Left lung (tissue), 14 donors: ENCODE measurements at places on chromosomes 7 and 10. TPM values are rescaled to one million over a fixed set of nuclear protein-coding genes. Genes with fewer than 3 reads are reported as not detected.

DNA sequence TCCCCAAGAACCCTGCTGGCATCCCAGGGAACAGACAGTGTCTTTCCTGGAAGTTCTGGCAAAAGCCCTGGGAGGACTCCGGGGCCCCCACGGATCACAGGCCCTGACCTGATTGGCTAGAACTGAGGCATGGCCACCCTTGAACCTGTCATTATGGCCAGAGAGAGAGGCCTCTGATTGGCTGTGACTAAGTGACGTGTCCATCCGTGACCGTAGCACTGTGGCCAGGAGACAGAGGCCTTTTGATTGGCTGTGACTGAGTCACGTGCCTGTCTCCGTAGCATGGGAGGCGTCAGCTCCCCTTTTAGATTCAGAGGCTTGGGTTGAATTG lies 163.8 kb downstream of the RGS10 start:
- DNase-seq, result no peak

- no peak for DNase-seq
These were observed 245.4 kb downstream of the AUTS2 start for GRCh38 chr7:69843653-69844052.

- DNase-seq, result peak; percentile 7
These were observed 2.3 kb upstream of the SNX8 start for GRCh38 chr7:2316578-2316977.

- DNase-seq, result no peak
These were observed 118.5 kb downstream of the LYZL1 start for GRCh38 chr10:29407280-29407858.

DNA sequence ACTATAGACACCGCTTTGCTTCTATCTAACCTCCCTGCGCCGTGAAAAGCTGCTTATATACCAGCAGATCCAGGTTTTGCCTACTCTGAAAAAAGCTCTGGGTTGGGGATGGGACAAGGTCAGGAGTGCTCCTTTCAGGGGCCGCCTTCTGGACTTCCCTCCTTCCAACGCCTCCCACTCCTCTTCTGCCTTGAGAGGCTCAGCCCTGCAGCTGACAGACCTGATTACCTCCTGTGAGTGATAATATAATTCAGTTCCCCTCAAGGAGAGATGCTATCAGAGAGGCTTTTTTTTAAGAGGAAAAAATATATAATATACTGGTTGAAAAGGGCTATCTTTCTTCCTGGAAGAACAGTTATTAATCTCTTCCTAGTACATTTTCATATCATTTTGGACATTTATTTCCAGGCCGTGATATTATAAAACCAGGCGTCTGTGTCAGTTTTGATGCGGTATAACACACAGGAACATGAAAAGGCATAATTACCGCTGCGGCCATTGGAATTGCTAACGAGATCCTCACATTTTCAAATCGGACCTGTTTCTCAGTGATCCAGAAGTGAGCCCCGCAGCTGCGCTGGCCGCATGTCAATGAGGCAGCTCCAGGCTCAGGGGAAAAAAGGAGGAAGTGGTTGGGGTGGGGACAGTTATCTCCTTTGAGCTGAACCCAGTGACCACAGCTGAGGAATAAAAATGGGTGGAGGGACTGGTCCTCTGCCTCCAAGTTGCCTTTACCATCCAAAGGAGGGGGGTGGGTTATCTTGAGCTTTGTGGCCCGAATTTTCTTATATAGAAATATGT lies 457.1 kb downstream of the TYW1 start:
- no peak for DNase-seq

- no peak for DNase-seq
These were observed 47.4 kb downstream of the MGAM2 start for GRCh38 chr7:142158736-142159496.

The PSD gene
- 1.4 TPM for total RNA-seq

DNA sequence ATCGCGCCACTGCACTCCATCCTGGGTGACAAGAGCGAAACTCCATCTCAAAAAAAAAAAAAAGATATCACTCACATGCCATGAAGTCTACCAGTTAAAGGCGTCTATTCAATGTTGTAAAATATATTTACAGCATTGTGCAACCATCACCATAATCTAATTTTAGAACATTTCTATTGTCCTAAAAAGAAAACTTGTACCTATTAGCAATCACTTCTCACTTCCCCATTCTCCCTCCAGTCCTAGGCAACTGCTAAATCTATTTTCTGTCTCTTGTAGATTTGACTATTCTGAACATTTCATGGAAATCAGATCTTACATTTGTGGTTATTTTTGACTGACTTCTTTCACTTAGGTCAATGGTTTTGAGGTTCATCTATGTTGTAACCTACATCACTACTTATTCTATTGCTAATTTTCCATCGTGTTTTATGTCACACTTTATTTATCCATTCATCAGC lies 25.2 kb upstream of the OTUD1 start:
- no peak for DNase-seq

The PLAU gene
- 29.0 TPM for total RNA-seq

The TRPV5 gene
- total RNA-seq, result not detected

- DNase-seq, result no peak
These were observed 2.0 kb upstream of the ARPC1B start for GRCh38 chr7:99372275-99373090.

The OGDHL gene
- total RNA-seq, result 0.58 TPM

The SEMA4G gene
- total RNA-seq, result 18.9 TPM

DNA sequence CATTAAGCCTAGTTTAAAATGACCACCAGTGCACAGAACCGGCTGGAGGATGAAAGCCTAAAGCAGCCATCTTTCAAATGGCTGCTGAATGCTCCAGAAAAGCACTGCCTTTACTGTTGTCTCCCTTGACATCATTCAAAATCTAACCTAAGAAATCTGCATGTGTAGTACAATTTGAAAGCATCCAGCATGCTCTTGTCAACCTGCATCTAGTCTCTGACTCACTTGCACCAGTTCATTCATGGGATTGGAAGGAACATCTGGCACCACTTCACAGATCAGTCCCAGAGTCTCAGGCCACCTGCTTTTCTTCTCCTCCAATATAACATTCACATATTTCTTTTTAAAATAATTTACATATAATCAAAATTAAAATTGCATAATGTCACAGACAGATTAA lies 76.2 kb downstream of the RNF133 start:
- DNase-seq, result no peak
